ENCODE measurements at places on chromosomes 6 and 20. TPM values are rescaled to one million over a fixed set of nuclear protein-coding genes. Genes with fewer than 3 reads are reported as not detected.
A peak's percentile ranks its signal among the peaks of the same experiment; 100 is the strongest.

TGM2 gene
- total RNA-seq, result 343 TPM

SEL1L2 gene
- not detected for total RNA-seq

ABHD16B gene
- total RNA-seq, result not detected

CLDN20 gene
- total RNA-seq, result not detected

MAP7 gene
- total RNA-seq, result 0.44 TPM

SCRT2 gene
- not detected for total RNA-seq

PTGIS gene
- total RNA-seq, result 0.44 TPM

C4A gene
- total RNA-seq, result 0.44 TPM

RBM12 gene
- 38.7 TPM for total RNA-seq

RALGAPB gene
- total RNA-seq, result 14.8 TPM

PLG gene
- total RNA-seq, result not detected

KCNQ5 gene
- not detected for total RNA-seq

GRCh38 chr6:26032340-26033084 is 54.7 kb upstream of the HFE start:
- DNase-seq, result peak; percentile 39

- no peak for DNase-seq
These were observed 312.3 kb downstream of the PRL start for GRCh38 chr6:21984561-21984960.

- peak; percentile 90 for DNase-seq
These were observed 15.7 kb downstream of the HMGN4 start for GRCh38 chr6:26553635-26554446.

GRCh38 chr6:155183095-155183494 is 80.7 kb upstream of the CLDN20 start:
- DNase-seq, result no peak

DNA sequence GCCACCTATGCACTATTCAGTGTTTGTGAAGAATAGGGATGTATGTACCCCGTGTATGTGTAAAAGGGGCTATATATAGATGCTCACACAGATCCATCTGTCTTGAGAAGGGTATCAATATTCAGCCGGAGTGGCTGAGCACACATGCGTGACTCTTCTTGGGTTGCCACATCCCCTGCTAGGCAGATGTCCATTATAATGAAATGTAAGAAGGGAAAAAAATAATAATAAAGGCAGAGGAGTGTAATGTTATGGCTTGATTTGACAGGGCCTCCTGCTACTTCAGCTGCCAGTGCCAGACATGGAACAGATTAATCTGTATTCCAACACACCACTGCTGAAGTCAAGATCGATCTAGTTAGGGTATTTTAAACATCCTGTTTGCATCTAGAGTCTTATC is 74.2 kb upstream of the VSTM2L start:
- DNase-seq, result no peak

- DNase-seq, result no peak
These were observed 275.9 kb upstream of the PRND start for GRCh38 chr20:4445784-4446183.

- no peak for DNase-seq
These were observed 246.9 kb upstream of the PRDM1 start for GRCh38 chr6:105839266-105839665.

- DNase-seq, result no peak
These were observed 335.3 kb downstream of the CD83 start for GRCh38 chr6:14452567-14453527.

GRCh38 chr6:12356983-12357972 is 67.1 kb downstream of the EDN1 start:
- DNase-seq, result no peak

DNA sequence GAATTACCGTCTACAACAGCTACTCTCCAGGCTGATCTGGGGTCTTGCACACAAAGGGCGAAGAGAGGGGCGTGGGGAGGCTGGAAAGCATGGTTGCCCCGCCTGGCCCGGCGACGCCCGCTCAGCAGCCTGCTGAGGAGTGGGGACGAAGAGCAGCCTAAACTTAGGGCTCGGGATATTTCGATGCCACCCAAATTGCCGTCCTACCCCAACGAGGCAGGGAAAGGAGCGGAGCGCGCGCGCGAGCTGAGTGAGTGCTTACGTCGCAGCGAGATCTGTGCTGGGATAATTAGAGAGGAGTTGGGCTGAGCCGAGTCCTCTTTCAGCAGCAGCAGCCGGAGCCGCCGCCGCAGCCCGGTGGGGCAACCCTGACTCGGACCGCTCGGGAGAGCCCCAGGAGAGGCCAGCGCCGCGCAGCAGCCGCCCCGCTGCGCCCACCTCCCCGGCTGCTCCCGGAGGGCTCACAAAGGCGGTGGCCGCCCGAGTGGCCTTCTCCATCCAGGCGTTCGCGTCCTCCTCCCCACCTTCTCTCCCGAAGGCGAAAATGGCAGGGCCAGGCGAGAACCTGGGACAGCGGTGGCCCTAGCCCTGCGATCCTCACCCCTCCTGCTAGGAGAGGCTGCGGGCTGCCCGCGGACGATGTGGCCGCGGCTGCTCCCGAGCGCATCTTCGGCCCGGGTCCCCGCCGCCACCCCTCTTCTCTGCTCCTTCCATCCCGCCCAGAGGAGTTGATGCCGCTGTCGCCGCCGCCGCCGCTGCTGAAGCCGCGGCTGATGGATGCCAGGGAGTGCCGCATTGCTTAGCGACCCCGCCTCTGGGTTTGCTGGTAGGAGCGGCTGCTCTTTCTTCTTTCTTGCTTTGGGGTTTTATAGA is at the start of gene CLVS2:
Gene CLVS2 (plus strand): TSS at position 315 of the 873 bp plus-strand sequence. CDS start 1,543 bp downstream, outside the sequence.
- DNase-seq, result no peak

- no peak for DNase-seq
These were observed 31.0 kb downstream of the CDK5RAP1 start for GRCh38 chr20:33370291-33370690.

GRCh38 chr20:44181611-44182010 is 5.4 kb downstream of the JPH2 start:
- DNase-seq, result peak; percentile 13

- DNase-seq, result no peak
These were observed 120.9 kb upstream of the IRAK1BP1 start for GRCh38 chr6:78746457-78746856.

DNA sequence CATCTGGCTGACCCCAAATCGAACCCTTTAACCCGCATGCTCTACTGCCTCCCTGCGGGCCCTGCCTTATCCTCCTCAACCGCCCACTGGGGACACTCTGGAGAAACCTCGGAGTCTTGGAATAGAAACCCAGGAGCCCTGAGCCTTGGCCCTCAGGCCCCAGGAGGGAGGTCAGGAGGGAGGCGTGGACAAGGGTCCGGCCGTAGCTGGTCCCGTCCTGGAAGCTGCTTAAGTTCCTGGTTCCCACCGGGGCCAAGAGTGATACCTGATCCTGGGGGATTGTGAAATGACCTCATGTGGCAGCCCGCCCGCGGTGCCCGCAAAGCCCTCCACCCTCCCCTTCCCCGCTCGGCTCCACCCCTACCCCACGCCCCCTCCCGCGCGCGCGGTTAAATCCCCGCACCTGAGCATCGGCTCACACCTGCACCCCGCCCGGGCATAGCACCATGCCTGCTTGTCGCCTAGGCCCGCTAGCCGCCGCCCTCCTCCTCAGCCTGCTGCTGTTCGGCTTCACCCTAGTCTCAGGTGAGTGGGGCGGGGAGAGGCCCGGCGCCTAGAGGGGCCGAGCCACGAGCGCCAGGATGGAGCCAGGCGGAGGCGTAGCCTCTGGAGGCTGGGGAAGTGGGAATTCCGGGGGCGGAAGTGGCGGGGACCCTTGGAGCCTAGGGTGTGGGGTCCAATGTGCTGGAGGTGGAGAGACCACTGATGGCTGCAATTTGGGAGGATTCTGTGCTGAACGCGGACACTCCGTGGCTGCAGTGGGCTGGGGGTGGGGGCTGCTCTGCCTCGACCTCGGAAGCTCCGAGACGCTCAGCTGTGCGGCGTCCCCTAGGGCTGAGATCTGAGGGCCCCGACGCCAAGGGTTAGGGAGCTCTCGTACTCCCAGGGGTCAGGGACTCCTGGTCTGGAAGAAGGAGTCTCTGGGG is at the start of gene WFDC2:
Gene WFDC2 (plus strand): TSS at position 418 of the 926 bp plus-strand sequence. CDS start 29 bp downstream, at position 447.
- no peak for DNase-seq

DNA sequence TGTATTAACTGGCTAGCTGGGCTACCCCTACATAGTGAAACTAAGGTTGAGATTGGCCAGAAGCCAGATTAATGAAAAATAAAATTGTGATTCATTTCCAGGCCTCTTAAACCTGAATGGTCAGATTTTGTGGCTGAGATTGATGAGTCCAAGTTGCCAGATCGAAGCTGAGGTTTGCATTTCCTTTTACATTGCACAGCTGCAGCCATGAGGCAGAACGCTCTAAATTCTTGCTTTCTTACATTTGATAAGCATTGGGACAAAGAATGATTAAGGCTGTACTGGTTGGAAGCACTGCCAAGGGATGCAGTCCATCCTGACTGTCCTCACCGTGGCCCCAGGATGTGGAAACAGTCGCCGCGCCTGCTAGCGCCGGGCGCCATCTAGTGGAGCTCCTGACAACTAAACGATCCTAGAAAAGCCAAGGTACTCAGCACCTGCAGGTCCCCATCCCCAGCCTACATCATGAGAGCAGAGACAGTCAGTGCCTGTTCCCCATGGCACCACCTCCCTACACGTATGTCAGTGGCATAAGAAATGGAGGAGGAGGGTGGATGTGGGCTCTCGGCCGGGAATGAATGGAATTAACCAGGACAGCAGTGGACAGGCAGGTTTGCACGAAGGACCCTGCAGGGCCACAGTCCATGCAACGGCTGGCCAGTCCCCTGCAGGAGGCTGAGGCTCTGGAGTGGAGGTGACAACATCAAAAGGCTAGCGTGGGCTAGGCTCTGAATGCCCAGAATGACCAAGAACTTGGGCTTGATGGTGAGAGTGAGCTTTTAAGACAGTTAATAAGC is 19.0 kb downstream of the PXDC1 start:
- DNase-seq, result peak; percentile 96

DNA sequence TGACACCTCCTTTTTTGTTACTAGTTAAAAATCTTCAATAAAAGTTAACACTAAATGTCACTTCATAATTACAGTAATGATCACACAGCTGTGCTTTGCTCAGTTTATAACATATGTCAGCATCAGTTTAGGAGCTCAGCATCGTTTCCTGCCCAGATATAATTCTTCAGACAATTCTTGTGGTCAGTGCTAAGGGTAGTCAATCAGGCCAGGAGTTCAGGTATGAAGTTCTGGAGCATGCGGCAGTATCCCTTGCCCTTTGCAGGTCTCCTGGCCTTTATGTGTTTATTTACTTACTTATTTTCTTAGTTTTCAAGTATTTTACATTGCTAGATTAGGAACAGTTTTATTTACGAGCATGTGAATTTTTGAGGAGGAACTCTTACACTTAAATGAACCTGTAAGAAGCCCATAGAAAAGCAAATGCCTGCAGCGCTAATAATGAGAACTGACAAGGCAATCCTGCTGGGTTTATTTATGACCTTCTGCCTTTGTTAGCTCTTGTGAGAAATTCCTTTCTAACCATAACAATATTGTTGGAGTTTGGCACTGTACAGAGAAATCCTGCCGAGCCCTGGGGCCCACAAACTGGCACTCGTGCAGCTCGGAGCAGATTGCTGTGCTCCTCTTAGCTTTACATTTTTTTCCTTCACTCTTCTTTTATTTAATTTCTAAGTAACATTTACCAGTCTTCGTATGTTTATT is 252.8 kb downstream of the TMEM242 start:
- DNase-seq, result peak; percentile 33

GRCh38 chr6:90271831-90272230 is 24.8 kb downstream of the BACH2 start:
- no peak for DNase-seq

- DNase-seq, result peak; percentile 8
These were observed 3.6 kb downstream of the CPNE1 start for GRCh38 chr20:35661053-35661452.

- no peak for DNase-seq
These were observed 2.7 kb downstream of the SLC2A10 start for GRCh38 chr20:46712056-46712636.

DNA sequence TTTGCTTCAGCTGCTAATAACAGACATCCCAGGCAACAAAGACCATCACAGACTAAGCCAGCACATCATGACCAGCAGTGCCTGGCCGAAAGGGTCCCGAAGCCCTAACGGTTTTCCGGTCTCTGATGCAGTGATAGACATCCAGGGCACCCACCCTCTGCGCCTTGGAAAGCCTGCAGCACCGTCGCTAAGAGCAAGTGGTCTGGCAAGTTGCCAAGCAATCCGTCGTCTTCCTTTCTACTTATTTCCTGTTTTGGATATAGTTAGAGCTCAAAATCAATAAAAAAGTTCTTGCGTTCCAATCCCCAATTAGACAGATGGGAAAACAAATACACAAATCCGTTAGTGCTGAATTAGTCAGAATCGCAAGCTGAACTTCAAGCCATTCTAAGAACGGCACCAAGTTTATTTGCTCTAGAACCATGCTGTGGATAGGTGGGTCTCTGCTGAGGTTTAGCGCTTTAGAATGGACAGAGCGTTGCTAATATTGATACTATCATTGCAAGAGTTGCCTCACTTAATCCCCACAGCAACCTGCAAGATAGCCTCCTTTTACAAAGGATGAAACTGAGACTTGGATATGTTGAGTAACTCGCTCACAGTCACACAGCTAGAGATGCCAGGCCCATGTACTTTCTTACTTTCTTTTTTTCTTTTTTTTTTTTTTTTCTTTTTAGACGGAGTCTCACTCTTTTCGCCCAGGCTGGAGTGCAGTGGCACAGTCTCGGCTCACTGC is 163.3 kb upstream of the SNX9 start:
- DNase-seq, result no peak

DNA sequence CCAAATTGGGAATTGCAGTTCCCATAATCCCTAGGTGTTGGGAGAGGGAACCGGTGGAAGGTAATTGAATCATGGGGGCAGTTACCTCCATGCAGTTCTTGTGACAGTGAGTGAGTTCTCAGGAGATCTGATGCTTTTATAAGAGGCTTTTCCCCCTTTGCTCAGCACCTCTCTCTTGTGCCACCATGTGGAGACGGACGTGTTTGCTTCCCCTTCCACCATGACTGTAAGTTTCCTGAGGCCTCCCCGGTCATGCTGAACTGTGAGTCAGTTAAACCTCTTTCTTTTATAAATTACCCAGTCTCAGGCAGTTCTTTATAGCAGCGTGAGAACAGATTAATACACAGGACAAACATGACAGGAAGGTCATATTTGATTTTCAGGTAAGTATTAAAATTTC is 25.3 kb upstream of the HECA start:
- peak; percentile 51 for DNase-seq

GRCh38 chr6:167644412-167645132 is 182.1 kb upstream of the AFDN start:
- DNase-seq, result no peak

GRCh38 chr6:154243793-154244750 is 112.5 kb downstream of the IPCEF1 start:
- DNase-seq, result no peak

DNA sequence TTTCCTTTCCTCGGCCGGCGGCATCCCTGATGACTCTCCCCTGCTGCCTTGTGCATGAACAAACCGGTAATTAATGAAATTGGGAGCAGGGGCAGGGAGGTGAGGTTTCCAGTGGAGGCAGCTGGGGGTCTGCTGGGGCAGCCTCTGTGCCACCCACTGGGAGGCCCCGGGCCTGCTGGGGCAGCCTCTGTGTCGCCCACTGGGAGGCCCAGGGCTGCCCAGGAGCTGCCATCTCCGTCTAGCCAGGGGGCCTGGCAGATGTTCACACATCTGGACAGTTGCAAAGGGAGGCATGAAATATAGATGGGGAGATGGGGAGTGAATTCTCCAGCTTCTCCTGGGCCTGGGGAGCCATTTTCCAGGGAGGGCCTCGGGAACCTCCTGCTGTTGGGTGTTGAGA is 33.8 kb downstream of the TOX2 start:
- no peak for DNase-seq

GRCh38 chr6:107956586-107957307 is 1.3 kb downstream of the SEC63 start:
- peak; percentile 32 for DNase-seq
